ENCODE measurements at places on chromosomes 4 and X.

DNA sequence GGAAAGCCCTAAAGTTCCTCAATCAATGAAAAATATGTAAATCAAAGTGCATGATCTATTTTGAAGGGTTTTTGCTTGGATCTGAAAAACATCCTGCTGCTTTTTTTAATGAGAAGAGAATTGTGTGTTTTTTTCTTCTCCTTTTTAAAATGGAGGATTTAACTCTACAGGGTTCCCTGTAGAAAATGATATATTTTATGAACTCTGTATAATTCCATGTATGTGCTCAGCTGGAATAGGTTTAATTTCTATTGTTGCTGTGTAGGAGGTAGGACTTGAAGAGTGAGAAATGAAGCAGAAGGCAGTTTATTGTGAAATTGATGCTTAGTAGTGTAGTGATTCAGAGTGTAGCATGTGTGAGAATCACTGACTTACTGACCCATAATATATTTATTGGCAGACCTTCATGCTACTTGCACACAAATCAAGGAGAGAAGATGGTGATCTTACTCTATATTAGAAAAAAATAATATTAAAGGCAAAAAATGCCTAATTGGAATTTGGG, 286.8 kb upstream of the FSTL5 start:
- no peak for DNase-seq

DNA sequence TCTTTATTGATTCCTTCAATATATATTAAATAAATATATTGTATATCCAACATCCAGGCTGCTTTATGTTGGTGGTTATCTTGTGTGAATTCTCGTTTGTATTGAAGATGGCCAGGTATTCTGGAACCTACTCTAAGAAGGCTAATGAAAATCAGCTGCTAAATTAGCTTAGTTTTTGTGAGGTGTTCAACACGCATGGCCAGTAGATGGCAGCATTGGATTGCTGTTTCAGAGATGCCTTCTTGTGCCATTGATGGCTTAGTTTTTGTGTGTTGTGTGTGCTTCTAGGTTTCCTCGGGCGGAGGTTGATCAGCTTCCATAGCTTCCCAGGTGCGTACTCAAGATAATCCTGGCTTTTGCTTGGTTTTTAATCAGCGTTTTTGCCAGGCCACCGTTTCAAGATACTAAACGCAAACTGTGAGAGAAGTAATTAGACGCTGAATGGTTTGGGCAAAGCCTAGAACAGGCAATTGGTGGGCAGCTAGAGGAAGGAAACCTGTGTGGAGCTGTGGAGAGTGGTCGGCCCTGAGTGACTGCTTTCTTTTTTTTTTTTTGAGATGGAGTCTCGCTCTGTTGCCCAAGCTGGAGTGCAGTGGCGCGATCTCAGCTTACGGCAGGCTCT, 15.1 kb downstream of the NOCT start:
- DNase-seq = peak; percentile 71

- DNase-seq = no peak
Measured at GRCh38 chr4:7323872-7324650, 110.7 kb downstream of the PSAPL1 start.

DNA sequence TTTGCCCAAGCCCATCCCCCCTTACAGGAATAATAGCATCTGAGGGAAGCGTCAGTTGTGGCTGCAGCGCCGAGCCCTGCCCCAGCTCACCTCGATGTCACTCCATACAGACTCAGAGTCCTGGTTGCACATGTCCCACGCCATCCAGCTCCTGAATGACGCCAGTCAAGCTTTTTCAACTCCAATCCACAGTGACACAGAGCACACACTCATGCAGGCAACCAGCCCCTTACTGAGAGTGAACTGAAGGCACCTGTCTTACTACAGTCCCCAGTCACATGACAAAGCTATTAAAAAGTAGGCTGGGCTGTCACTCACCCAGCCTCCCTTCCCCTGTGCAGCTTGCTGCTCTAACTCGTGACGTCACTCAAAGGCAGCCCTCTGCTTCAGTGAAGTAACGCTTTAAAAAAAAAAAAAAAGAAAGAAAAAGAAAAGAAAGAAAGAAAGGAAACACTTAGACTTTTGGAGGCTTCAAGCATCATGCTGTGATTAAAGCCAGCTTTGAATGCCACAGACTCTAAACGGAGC, at the start of gene PPARGC1A:
TSS of gene PPARGC1A (minus strand) at position 234 of the 528 bp plus-strand sequence. CDS start at position 144, 90 bp downstream.
- DNase-seq = peak; percentile 24

- no peak for DNase-seq
Measured at GRCh38 chr4:22502895-22503814, 12.7 kb downstream of the ADGRA3 start.

- DNase-seq = no peak
Measured at GRCh38 chr4:4696530-4696929, 154.7 kb upstream of the STX18 start.

DNA sequence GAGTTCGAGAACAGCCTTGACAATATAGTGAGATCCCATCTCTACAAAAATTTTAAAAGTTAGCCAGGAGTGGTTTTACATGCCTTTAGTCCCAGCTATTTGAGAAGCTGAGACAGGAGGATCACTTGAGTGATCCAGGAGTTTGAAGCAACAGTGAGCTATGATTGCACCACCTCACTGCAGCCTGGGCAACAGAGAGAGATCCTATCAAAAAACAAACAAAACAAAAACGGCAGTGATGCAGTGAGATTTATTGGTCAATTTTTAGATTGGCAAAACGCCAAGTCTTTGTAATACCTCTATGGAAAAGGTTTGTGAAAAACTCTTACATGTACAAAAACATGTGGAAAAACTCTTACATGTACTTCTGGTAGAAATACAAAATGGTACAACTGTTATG, 91.3 kb downstream of the PTPN13 start:
- no peak for DNase-seq

DNA sequence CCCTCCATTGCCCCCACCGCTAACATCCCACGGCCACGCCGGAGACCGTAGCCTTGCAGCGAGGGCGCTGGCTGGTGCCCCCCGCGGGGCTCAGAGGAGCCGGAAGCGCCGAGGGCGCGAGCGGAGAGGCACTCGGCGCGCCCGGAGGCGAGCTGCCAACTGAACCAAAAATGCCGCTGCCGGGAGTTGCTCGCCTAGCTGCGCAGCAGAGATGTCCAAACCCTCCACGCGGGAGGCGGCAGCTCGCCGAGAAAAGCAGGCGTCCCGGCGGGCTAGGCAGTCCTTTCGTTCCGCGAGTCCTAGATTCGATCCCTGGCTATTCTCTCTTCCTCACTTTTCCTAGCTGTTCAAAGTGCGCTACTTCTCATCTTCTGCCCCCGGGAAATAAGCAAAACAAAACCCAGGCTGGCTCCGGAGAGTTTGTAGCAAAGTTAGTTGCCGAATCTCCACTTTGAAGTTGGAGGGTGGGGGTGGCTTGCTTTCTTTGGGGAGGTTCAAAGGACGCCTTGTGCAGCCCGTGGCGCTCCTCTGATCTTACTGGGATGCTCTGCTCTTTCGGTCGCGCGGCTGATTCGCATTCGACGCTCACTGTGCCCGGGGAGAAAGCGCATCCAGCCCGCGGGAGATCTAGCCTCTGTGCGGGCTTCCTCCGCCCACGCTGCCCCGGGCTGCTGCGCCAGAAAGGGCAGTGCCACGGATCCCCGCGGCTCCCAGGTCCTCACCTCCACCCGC, 723 bp downstream of the NKX6-1 start:
- DNase-seq = no peak

- no peak for DNase-seq
Measured at GRCh38 chr4:24778464-24779225, 16.7 kb upstream of the SOD3 start.

DNA sequence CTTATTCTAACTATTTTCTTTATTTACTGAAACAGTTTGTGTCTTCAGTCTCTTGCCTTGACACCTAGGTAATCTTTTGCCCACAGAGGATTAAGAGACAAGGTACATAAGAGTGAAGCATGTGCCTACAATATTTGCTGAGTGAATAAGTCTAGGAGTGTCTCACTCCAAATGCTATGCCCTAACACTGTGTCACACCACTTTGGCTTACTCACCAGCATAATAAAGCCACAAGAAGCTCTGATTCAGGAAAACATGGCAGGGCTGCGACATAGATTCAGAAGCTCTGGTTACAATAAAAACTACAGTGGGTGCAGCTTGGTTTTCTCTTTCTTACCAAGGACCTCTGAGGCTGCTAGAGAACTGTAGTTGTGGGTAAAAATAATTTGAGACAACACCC, 127.1 kb downstream of the RBM46 start:
- DNase-seq = no peak

- DNase-seq = no peak
Measured at GRCh38 chr4:119125931-119126330, 9.7 kb upstream of the MYOZ2 start.

- DNase-seq = no peak
Measured at GRCh38 chr4:74623041-74623440, 171.3 kb downstream of the BTC start.

- no peak for DNase-seq
Measured at GRCh38 chr4:182427554-182427953, 184.4 kb downstream of the TENM3 start.

- no peak for DNase-seq
Measured at GRCh38 chrX:16610121-16610621, 39.8 kb upstream of the S100G start.

DNA sequence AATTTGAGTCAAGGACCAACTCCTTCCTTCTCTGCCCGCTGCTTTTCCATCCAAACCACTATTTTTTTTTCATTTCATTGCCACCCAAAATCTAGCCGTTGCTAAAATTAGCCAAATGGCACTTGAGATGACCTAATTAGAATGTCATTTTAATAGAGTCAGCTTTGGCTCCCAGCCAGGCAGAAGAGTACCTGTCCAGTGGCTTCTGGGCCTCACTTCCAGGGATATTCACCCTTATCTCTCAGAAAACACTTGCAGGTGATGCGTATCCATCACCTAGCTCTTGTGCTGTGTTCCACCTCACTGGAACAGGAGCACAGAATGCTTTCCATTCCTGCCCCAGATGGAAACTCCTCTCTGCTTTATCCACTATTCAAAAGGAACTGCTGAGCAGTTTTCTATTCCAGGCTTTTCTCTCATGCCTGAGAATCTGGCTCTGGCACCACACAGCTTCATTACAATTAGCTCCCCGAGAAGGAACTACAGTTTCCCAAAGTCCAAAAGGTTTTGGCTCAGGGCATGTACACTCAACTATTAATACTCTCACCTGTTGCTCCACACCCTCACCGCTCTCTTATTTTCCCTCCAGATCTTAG, 18.5 kb downstream of the MAGEA9B start:
- DNase-seq = no peak

DNA sequence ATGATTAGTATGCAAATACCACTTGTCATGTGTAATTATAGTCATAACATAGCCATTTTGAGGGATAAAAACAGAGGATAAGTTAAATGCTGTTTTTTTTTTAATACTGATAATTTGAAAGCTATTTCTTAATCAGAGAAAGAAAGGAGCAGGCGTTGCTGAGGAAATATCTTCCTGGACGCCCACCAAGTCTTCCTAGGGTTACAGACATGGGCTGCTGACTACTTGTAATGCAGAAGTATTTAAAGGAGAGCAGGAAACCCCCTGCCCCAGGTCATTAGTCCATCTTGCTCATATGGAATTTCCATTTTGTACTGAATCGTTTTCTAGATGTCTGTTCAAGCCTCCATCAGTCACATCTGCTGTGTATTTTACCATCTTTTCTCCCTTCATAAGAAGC, 176.2 kb downstream of the ADGRL3 start:
- no peak for DNase-seq

DNA sequence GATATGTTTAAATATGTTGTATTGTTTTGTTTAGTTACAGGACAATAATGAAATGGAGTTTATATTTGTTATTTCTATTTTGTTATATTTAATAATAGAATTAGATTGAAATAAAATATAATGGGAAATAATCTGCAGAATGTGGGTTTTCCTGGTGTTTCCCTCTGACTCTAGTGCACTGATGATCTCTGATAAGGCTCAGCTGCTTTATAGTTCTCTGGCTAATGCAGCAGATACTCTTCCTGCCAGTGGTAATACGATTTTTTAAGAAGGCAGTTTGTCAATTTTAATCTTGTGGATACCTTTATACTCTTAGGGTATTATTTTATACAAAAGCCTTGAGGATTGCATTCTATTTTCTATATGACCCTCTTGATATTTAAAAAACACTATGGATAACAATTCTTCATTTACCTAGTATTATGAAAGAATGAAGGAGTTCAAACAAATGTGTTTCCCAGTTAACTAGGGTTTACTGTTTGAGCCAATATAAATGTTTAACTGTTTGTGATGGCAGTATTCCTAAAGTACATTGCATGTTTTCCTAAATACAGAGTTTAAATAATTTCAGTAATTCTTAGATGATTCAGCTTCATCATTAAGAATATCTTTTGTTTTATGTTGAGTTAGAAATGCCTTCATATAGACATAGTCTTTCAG, 26.9 kb downstream of the NUDT6 start:
- no peak for DNase-seq

GRCh38 chr4:74308215-74308614, at the start of gene EPGN:
TSS of gene EPGN (plus strand) at chr4:74308470. CDS start at chr4:74308534, 64 bp downstream.
- no peak for DNase-seq

GRCh38 chrX:47218920-47219815, 687 bp downstream of the CDK16 start:
- DNase-seq = no peak

DNA sequence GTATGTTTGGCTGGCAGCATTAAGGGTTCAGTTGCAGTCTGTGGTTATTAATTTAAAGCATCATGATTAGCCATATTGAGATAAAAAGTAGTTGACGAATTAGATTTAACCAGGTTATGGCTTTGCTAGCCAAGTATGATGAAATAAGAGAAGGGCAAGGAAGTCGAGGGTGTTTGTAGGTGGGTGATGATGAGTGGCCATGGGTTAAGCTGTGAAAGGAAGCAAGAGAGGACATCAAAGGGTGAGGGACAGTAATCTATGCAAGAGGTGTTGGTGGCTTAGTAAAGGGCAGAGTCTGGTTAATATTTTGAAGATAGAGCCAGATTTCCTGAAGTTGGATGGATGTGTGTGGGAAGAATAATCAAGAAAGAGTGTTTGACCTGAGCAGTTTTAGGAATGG, 44.5 kb downstream of the STIM2 start:
- DNase-seq = no peak

DNA sequence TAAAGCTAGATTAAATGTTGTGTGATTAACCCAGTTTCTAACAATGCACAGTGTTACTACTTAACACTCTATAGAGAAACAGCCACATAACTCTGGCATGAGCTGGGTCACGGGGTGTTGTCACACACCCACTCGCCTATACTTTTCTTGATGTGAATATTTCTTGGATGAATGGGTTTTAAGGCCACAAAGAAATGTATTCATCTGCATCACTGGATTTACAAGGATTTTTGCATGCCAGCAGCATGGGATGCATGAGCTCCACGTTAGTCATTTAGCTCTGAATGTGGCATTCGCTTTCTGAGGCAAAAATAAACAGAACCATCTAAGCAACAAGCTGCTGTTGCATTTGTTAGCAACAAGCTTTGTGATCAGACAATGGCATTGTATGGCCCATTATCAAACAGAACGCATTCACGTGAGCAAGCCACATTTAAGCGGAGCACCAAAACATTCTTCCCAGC, 89.7 kb downstream of the LRP2BP start:
- DNase-seq = peak; percentile 14

GRCh38 chr4:112253382-112254000, 21.9 kb downstream of the AP1AR start:
- DNase-seq = no peak

Data from frontal cortex (tissue), 4 donors.